ENCODE measurements at places on chromosomes 6 and 20.

GRCh38 chr20:37991157-37991866, 41.9 kb downstream of the TTI1 start:
- DNase-seq = no peak

DNA sequence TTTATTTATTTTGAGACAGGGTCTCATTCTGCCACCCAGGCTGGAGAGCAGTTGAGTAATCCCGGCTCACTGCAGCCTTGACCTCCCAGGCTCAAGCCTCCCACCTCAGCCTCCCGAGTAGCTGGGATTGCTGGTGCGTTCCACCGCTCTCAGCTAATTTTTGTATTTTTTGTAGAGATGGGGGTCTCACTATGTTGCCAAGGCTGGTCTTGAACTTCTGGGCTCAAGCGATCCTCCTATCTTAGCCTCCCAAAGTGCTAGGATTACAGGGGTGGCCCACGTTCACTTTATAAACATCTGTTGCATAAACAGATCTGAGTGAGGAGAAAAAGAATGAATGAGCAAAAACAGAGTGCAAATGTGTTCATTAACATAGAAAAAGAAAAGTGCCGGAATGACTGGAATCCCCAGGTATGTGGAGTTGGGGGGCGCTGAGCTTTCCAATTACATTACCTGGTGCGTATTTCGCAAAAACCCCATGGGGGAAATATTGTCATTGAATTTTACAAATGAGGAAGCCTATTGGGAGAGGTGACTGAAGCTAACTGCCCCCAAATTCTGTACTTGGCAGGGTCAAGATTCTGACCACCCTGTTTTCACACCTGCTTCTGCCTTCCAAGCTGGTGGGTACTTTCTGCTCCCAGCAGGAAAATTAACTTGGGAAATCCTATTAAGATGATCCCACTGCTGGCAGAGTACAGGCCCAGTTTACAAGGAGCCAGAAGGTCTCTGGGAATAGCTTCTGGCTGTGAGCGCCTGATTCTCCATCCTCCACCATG, 207.7 kb upstream of the JARID2 start:
- DNase-seq = no peak

DNA sequence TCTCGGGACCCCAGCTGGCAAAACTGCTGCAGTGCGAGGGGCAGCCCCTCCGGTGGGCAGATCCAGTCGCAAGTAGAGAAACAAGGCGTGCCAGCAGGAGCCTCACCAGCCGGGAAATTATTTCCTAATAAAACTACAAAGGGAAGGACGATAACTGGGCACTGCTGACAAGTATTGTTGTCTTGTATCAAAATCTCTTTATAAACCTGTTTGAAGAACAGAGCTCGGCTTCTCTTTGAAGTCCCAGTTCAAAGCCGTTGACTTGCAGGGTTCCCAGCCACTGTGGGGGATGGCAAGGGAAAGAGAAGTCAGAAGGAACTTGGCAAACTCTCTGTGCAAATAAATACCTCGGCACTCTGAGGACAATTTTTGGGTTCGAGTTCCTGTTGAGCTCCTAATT, 504.5 kb downstream of the CD83 start:
- DNase-seq = no peak

- no peak for DNase-seq
Observed at GRCh38 chr6:138007014-138007472, 100.2 kb downstream of the PERP start.

DNA sequence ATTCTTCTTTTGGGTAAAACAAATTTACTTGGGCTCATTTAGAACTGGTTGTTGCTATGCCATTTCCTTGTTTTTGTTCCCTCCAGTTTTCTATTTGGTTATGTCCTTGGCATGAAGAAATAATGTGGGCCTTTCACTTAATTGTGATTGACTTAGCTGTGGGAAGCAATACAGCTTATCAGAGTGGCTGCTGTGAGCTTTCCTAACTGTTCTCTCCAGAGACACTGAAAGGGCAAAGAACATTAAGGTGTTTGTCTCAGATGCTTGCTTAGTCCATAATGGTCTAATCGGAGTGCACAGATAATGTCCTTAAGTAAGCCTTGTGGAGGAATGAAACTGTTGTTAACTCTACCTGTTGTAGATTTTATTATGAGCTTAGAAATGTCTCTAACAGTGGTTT, 56.6 kb downstream of the SH3BGRL2 start:
- DNase-seq = no peak
